ENCODE measurements at places on chromosomes 7 and 10.

GRCh38 chr7:112654322-112655216 is 135.6 kb downstream of the TMEM168 start:
- DNase-seq: no peak

- no peak for DNase-seq
These were observed 79.2 kb upstream of the FRMD4A start for GRCh38 chr10:14409856-14410458.

DNA sequence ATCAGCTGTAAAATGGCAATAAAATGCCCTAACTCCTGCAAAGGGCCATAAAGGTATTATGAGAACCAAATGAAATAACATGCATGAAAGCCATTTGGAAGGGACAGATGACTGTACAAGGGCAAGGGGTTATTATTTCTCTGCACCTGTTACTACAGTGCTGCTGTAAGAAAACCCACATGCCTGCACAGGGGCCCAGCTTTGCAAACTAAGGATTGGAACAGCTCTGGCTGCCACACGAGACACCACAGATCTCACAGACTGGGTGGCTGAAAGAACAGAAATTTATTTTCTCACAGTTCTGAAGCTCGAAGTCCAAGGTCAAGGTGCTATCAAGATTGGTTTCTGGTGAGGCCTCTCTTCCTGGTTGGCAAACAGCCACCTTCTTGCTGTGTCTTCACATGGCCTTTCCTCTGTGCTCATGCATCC is 409.0 kb upstream of the NRP1 start:
- no peak for DNase-seq

- DNase-seq: no peak
These were observed 39.1 kb upstream of the LRRN3 start for GRCh38 chr7:111051832-111052231.

- DNase-seq: no peak
These were observed 151.7 kb downstream of the CALN1 start for GRCh38 chr7:72260406-72260805.

DNA sequence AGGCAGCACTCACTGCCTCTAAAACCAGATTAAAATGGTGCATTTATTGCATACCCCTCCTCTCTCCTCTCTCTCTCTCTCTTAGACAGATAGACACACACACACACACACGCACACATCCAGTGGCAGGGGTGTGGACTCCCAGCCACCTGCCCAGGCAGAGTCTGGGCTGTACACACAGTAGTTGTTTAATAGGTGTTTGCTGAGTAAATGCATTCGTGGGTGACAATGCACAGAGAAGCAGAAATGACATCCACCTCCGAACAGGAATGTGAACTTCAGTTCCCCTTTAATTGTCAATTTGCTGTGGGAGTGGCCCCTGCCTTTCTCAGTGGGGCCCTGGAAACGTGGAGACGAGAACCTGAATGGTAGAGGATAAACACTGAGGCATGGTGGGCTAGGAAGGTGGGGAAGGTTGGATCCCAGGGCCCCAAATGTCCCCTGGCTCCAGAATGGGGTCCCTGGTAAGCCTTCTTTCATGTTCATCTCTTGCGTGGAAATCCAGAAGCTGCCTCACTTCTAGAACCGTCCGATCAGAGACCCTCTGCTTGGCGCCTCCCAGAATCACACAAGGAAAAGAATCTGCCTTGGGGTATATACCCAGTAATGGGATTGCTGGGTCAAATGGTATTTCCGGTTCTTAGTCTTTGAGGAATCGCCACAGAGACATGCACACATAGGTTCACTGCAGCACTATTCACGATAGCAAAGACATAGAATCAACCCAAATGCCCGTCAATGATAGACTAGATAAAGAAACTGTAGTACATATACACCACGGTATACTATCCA is 58.5 kb upstream of the ECHDC3 start:
- no peak for DNase-seq

DNA sequence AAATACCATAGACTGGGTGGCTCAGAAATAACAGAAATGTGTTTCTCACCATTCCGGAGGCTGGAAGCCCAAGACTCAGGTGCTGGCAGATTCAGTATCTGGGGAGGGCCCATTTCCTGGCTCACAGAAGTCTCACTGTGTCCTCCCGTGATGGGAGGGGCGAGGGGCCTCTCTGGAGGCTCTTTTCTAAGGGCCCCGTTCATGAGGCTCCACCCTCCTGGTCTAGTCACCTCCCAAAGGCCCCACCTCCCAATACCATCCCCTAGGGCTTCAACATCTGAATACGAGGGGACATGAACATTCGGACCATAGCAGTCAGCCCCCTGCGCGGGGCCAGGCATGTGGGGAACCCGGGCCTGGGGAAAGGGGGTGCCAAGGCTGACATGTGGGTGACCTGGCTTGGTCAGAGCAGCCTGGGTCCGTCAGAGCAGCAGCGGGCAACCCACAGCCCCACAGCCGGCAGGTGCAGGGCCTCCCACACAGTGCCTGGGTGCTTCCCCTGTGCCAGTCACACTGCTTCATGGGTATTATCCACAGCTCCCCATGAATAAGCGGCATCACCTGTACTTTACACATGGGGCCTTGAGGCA is 13.3 kb upstream of the CNPY1 start:
- no peak for DNase-seq

DNA sequence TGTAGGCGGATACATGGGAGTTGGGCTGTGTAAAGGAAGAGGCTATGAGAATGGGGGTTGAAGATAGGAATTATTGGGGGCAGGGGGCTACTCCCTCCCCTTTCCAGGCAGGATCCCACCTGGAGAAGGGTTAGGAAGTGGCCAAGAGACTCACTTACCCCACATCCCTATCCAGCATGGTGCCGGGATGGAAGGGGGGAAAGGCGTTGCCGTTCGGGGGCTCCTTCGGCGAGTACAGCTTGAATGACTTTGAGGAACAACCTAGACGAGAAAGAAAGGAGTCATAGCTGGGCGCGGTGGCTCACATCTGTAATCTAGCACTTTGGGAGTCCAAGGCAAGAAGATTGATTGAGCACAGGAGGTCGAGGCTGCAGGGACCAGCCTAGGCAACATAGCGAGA is 8.9 kb downstream of the LDB1 start:
- DNase-seq: no peak

- no peak for DNase-seq
These were observed 24.8 kb upstream of the FAM171A1 start for GRCh38 chr10:15395935-15396334.

GRCh38 chr10:13448216-13448615 is 80.6 kb downstream of the BEND7 start:
- no peak for DNase-seq

DNA sequence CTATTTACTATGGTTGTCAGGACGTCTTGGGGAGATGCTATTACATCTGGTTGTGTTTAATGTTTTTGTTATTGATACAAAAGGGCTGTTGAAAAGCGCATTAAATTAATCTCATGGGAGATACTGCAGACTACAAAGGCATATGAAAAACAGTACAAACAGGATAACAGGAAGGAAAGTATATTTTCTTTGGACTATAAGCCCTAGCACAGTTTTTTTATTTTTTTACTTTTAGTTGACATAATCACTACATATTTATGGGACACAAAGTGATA is 341.3 kb downstream of the ARL4A start:
- no peak for DNase-seq

DNA sequence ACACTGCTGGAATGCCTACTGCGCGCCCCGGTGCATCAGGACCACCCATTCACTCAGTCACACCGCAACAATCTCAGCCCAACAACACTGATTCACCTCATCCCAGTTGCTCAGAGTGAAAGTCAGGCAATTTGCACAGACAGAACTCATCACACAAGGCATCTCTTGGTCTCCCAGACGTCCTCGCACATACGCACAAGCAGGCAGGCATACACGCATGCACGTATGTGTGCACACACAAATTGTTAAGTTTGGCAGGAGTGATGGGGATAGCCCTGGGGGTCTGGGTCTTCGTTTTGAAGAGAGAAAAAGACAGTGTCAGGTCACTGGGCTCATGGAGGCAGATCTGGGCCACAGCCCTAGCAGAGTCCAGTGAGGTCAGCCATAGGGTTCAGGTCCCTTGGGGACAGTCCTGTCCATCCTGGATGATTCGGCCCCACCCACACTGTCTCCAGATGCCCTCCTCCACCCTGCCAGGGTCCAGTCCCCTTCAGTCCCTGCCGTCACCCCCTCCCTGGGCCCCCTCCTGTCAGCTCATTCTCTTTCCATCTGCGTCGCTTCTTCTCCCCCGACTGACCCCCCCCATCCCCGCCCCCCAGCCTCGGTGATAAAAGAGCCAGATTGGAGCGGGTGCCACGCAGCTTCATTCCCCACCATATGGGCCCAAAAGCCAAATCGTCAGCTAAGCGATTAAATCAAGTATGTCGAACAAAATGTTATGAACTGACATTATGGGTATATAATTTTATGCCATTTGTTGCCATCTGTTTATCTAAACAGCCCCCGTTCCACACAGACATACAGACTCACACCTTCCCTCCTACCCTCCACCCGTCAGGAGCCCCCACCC is 48.5 kb upstream of the SLF2 start:
- DNase-seq: no peak

DNA sequence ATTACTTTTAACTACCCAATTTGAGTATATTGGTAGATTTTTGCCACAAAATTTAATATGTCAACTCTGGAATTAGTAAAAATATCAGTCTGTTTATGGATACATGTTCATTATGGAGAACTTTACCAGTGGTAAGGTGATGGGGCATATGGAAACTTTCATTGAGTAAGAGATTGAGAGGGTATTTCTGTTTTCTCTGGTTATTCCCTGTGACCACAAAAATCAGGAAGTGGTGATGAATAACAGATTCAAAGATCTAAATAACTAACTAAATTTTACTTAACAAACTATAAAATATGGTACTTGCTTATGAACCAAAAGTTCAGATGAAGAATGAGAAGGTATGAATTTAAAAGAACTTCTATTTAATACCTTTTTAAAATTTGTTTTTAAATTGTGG is 22.1 kb upstream of the STEAP4 start:
- DNase-seq: no peak

DNA sequence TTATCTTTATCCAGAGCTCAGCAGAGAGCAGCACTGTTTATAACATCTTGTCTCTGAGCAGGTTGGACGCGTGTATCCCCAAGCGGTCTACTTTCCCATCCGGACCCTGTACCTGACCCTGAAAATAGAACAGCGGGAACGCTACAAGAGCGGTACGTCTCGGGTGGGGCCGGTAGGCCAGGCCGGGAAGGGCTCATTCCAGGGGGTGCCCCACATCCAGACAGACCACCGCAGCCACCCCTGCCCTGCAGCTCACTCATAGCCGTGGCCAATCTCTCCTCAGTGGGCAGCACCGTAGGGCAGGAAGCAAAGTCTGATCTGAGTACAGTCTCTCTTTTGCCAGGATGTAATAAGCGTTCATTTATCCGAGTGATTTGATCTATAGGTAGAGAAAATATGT is 113.7 kb downstream of the TRRAP start:
- no peak for DNase-seq

DNA sequence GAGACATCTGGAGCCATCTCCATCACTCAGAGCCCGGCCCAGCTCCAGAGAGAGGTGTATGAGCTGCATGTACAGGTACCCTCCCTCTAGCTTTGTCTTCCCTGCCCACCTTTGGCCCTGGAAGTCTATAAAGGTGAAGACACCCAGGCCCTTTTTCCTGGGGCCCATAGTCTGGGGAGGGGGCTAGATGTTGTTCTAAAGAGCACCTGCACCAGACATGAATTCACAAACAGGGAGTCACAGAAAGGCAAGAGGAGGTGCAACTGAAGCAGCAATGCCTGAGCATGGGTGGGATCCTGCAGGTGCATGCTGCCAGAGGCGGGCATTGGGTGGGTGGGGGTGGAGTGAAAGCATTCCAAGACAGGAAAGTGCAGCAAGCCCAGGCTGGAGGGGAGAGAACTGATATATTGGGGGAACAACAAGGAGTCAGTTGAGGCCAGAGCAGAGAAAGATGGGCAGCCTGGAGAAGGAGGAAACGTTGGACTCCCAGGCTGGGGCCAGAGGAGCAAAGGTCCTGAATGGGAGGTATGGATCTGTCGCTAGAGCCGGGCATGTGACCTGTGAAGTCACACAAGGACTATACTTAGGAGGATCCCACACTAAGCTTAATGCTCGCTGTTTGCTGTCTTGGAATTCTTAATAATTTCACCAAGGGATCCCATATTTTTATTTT is 11.7 kb downstream of the CDHR1 start:
- no peak for DNase-seq

GRCh38 chr7:69932034-69932628 is 333.9 kb downstream of the AUTS2 start:
- no peak for DNase-seq
